ENCODE measurements at places on chromosomes 1 and 21. TPM values are rescaled to one million over a fixed set of nuclear protein-coding genes. Genes with fewer than 3 reads are reported as not detected.

DNA sequence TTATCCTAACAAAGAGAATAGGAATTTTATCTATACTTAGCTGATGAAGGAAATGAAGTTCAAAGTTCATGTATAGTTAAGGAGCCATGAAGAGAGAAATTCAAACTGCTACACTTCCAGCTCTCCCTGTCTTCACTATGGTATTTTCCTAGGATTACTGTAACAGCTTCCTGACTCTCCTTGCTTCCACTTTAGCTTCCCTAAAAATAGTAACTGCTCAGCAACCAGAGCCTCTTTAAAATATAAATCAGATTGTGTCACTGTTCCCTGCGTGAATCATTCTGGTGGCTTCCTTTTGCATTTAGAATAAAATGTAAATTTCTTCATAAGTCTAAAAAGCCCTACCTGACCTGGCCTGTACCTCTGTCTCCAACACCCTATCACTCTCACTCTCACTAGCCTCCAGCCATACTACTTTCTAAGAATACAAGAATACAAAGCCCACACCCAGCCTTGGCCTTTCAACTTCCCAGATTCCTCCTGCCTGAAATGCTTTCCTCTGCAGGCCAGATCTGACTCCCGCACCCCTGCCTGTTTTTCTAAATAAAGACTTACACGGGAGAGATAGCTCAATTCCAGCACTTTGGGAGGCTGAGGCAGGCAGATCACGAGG is 30.5 kb downstream of the OR10J1 start:
- no peaks in the 10 kb centered on the region for H3K36me3 ChIP-seq
- no peak for DNase-seq
- no peaks in the 10 kb centered on the region for H3K4me1 ChIP-seq
- H3K4me3 ChIP-seq, result no peak overlapping the region
- peaks cover 5% of the 10 kb centered on the region for H3K27me3 ChIP-seq

DNA sequence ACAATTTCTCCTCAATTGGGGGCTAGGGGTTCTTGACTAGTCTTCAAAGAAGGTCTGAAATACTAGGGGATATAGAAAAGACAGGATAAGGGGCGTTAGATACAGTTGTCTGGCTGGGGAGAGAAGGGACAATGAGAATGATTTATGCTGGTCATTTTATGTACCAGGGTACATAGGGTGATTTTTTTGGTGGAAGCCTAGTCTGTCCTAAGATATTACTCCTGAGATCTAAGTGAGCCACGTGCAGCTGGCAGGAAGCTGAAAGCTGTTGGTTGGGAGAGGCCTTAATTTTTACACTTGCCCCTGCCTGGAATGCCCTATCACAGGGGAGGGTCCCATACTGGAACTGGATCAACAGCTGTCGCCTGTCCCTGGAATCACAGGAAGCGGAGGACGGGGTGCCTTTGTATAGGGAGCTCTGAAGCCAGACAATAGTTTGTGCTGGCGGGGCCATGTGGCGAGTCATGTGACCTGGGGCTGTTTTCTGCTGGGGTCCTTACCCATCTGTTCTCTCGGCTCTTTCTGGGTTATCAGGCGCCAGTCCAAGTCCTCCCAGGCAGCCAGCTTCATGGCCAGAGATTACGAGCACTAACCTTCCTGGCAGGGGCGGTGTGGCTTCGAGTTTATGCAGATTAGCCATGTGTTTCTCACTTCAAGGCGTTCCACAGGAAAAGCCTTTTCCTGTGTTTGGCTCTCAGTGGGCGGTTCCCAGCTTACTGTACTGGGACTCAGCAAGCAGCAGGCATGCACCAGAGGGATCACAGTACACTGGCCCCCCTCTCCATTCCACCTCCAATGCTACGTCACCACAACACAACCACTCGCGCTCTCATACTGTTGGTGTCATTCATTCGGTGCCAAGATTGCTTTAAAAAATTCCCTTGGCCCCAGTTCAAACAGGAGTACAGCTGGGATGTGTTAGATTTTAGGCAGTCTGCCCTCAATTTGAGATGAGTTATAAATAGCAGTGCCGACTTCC is 27.5 kb downstream of the ARID1A start:
- H3K27me3 ChIP-seq, result no peaks in the 10 kb centered on the region
- peaks cover 75% of the 10 kb centered on the region for H3K4me1 ChIP-seq
- DNase-seq, result peak; percentile 19

Gene ERG
- not detected for total RNA-seq

- no peaks in the 10 kb centered on the region for H3K4me1 ChIP-seq
- no peaks in the 10 kb centered on the region for H3K36me3 ChIP-seq
- no peak for DNase-seq
- no peak overlapping the region for H3K4me3 ChIP-seq
- no peak overlapping the region for H3K27ac ChIP-seq
Observed at GRCh38 chr1:241356187-241356518, 852 bp downstream of the RGS7 start.

DNA sequence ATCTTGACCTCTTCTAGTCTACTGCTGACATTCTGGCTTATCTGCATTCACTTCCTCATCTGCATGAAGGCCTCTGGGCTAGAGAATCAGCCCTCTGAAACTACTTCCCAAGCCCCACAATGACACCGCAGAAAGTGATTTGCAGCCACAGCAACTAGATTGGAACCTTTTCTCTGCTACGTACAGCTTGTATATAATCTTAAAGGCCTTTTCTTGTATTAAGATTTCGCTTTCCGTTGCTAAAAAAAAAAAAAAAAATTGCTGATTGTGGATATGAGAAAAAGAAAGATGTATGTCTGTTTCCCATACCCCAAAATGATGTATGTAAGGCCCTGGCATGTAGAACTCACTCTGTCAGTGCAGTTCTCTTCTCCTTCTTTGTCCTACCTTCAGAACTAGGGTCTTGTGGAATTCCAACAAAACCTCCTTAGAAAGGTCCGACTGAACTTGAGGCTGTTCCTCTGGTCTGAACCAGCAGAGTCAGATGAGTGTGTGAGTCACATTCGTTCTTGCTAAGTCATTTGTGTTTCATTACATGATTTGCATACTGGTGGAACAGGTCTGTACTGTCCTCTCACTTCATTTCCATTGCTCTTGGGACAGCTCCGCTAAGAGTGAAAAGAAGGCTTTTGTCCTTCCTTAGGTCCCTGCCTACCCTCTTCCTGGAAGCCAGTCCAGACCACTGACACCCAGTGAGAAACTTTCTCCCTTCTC is 62.7 kb downstream of the PLPP3 start:
- H3K36me3 ChIP-seq, result no peaks in the 10 kb centered on the region
- no peak overlapping the region for H3K4me3 ChIP-seq
- DNase-seq, result peak; percentile 45

Gene SPRR3
- total RNA-seq, result not detected

DNA sequence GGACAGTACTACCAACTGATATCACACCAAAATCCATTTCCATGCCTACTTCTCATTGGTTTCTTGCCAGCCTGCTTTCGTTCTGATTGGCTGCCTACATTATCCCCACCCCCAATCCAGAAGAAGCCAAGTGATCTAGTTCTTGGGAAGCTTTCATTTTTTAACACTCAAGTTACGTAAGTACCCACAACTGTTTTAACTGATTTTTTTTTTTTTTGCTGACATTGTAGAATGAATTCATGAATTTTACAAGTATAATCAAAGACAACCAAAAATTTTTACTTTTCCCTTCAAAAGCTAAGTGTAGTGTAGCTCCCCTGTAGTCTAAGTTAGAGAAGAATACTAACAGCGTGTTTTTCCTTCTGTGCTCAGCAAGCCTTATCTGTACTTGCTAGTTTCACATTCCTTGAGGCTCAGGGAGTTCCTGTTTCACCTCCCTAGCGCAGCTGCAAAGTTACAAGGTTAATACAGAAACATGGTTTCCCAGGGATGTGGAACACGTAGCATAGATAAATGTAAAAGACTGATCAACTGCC is at the start of gene SLC9C2:
SLC9C2 (minus strand) TSS at position 17 of the 536 bp plus-strand sequence. CDS start 1,296 bp downstream, outside the sequence.
- H3K36me3 ChIP-seq, result no peaks in the 10 kb centered on the region
- no peak for DNase-seq
- H3K27ac ChIP-seq, result no peak within 1 kb of the TSS
- H3K27me3 ChIP-seq, result no peaks in the 10 kb centered on the region
- H3K4me1 ChIP-seq, result no peaks in the 10 kb centered on the region
- no peak within 1 kb of the TSS for H3K4me3 ChIP-seq

Gene MMEL1
- total RNA-seq, result 1.8 TPM

DNA sequence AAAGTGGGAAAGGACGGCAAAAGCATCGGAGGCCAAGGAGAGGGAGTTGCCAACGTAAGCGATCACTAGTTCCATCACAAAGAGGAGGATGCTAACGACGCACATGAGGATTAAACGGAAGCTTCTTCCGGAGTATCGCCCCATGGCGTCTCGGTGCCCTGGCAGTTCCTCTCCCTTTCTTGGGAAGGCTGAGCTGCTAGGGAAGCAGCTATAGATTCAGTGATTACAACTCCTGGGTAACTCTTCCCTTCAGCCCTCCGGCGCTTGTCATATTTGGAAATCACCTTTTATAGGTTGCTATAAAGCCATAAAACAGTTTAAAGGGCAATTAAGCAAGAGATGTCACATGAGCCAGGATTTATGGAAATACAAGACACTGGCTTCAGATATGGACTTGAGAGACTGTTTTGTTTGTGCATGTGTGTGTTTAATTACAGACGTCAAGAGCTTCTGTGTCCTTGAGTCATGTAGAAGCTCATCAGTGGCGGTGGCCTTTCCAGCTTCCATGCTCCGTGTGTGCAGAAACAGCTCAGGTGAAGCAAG is 30.6 kb upstream of the SLC30A10 start:
- H3K4me1 ChIP-seq, result no peaks in the 10 kb centered on the region
- no peak overlapping the region for H3K27ac ChIP-seq
- no peak for DNase-seq

- H3K27ac ChIP-seq, result no peak overlapping the region
- H3K27me3 ChIP-seq, result no peaks in the 10 kb centered on the region
- no peak for DNase-seq
- H3K4me1 ChIP-seq, result peaks cover 11% of the 10 kb centered on the region
Observed at GRCh38 chr1:168243198-168243597, 17.4 kb downstream of the SFT2D2 start.

- DNase-seq, result no peak
- no peak overlapping the region for H3K27ac ChIP-seq
- H3K4me1 ChIP-seq, result no peaks in the 10 kb centered on the region
- H3K27me3 ChIP-seq, result no peaks in the 10 kb centered on the region
- no peak overlapping the region for H3K4me3 ChIP-seq
Observed at GRCh38 chr1:172966844-172967540, 83.7 kb downstream of the TNFSF18 start.

DNA sequence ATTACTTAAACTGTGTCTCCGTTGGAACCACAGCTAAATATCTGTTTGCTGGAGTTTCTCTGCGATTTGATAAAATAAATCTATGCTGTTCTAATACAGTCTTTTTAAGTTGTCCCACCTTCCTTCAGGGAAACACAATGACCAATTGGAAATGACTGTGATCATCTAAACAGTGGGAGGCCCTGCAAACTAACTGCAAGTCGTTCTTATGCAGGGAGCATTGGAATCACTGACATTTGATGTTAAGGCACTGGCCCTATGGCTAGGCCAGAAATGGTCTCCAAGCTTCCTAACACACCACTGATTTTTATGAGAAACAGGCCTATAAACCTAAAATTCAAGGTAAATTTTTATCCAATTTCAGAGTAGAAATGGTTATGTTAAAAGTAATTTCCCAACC is 645.2 kb downstream of the LMO4 start:
- H3K36me3 ChIP-seq, result no peaks in the 10 kb centered on the region
- H3K27me3 ChIP-seq, result no peaks in the 10 kb centered on the region
- H3K4me3 ChIP-seq, result no peak overlapping the region
- no peaks in the 10 kb centered on the region for H3K4me1 ChIP-seq
- no peak overlapping the region for H3K27ac ChIP-seq

- no peaks in the 10 kb centered on the region for H3K27me3 ChIP-seq
- no peak for DNase-seq
- H3K4me3 ChIP-seq, result no peak overlapping the region
- no peaks in the 10 kb centered on the region for H3K36me3 ChIP-seq
- no peak overlapping the region for H3K27ac ChIP-seq
Observed at GRCh38 chr1:65179148-65179547, 31.1 kb downstream of the AK4 start.

- H3K36me3 ChIP-seq, result no peaks in the 10 kb centered on the region
- no peak overlapping the region for H3K4me3 ChIP-seq
- H3K27ac ChIP-seq, result no peak overlapping the region
- H3K4me1 ChIP-seq, result peaks cover 5% of the 10 kb centered on the region
Observed at GRCh38 chr1:98322966-98323365, 338.6 kb upstream of the SNX7 start.

DNA sequence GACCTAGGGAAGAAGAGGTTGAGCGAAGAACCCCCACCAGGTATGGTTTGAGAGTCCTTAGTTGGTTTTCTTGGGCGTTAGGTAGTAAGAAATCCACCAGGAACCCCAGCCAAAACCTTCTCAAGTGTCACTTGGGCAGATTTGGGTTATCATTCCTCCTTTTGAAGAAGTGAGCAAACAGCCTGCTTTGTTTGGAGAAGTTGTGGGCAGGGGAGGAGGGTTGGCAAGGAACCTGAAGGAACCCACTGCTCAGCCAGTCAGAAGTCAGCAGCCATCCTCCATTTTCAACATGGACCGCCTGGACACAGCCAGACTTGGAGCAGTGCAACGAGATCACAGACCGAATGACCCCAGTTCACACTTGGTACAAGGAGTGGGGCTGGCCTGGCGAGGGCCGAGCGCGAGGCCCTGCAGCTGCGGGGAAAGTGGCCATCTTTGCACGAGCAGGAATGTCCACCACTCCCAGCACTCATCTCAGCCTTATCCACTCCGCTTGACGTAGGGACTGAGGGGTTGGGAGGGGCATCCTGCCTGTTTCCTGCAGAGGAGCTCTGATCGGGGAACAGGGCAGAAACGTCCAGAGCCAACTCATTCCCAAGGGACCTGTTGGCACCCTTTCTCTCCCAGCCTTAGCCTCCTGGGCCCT is 7.2 kb downstream of the ADPRS start:
- H3K27me3 ChIP-seq, result no peaks in the 10 kb centered on the region
- no peak overlapping the region for H3K4me3 ChIP-seq
- no peak overlapping the region for H3K27ac ChIP-seq

DNA sequence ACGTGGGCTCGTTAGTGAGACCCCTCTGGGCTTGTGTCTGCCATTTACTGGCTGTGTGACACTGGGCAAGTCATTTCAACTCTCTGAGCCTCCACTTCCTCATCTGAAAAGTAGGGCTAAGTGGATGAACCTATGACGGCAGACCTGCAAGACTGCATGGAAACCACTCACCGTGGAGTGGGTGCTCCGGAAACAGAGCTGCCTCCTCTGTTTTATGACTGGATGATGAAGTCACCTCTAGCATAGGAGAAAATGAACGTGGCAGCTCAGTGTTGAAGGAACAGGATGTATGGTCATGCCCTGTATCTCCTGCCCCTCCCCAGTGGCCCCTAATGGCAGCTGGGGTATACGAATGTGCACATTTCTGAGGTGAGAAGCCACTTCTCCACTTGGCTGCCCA is 40.5 kb downstream of the STPG1 start:
- H3K36me3 ChIP-seq, result peaks cover 4% of the 10 kb centered on the region
- no peak for DNase-seq
- H3K27ac ChIP-seq, result no peak overlapping the region
- no peaks in the 10 kb centered on the region for H3K27me3 ChIP-seq

DNA sequence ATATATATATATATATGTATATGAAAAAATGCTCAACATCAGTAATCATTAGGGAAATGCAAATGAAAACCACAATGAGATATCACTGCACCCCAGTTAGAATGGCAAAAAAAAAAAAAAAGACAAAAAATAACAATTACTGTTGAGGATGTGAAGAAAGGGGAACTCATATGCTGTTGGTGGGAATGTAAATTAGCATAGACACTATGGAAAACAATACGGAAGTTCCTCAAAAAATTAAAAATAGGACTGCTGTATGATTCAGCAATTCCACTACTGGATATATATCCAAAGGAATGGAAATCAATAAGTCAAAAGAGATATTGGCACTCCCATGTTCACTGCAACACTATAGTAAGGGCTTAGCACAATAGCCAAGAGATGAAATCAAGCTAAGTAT is 41.5 kb upstream of the CTBS start:
- H3K36me3 ChIP-seq, result no peaks in the 10 kb centered on the region
- H3K4me3 ChIP-seq, result no peak overlapping the region
- H3K27me3 ChIP-seq, result no peaks in the 10 kb centered on the region
- no peak overlapping the region for H3K27ac ChIP-seq
- no peak for DNase-seq

Measured in CD4-positive, alpha-beta T cell (primary cell).